ENCODE measurements at places on chromosomes 3 and 15. TPM values are rescaled to one million over a fixed set of nuclear protein-coding genes. Genes with fewer than 3 reads are reported as not detected.

The ARF4 gene
- 179 TPM for polyA plus RNA-seq

The RBP2 gene
- not detected for polyA plus RNA-seq

The MORC1 gene
- polyA plus RNA-seq, result not detected

The CD86 gene
- 3.7 TPM for polyA plus RNA-seq

The FAM174B gene
- 22.5 TPM for polyA plus RNA-seq

The LIPH gene
- polyA plus RNA-seq, result 0.11 TPM

The GABRB3 gene
- polyA plus RNA-seq, result 3.1 TPM

The CHST2 gene
- 5.1 TPM for polyA plus RNA-seq

The CCR3 gene
- polyA plus RNA-seq, result 0.16 TPM

The CNTN4 gene
- not detected for polyA plus RNA-seq

The TRIM42 gene
- not detected for polyA plus RNA-seq

The REC114 gene
- polyA plus RNA-seq, result not detected

The ERICH6 gene
- not detected for polyA plus RNA-seq

The EPHA3 gene
- polyA plus RNA-seq, result 12.7 TPM

The RASL12 gene
- 12.9 TPM for polyA plus RNA-seq

The IQCF5 gene
- polyA plus RNA-seq, result not detected

The MRAS gene
- polyA plus RNA-seq, result 64.8 TPM

The CELF6 gene
- polyA plus RNA-seq, result 1.7 TPM

The P2RY1 gene
- 9.6 TPM for polyA plus RNA-seq

The LEO1 gene
- 19.3 TPM for polyA plus RNA-seq

The MESP2 gene
- polyA plus RNA-seq, result 0.32 TPM

The PLD1 gene
- polyA plus RNA-seq, result 15.2 TPM

The CHST14 gene
- 32.9 TPM for polyA plus RNA-seq

The ADPGK gene
- polyA plus RNA-seq, result 41.9 TPM

The SLC4A7 gene
- polyA plus RNA-seq, result 22.3 TPM

The ZNF385D gene
- polyA plus RNA-seq, result 29.9 TPM

The ZNF619 gene
- 3.2 TPM for polyA plus RNA-seq

Measured in muscle of arm (tissue), 14 donors.